A549 treated with AZD2906 at 1 μM for 4 hours (cell line): ENCODE measurements at places on chromosomes 4 and X. TPM values are rescaled to one million over a fixed set of nuclear protein-coding genes. Genes with fewer than 3 reads are reported as not detected.

SYNPO2 gene
- total RNA-seq = 0.56 to 0.98 TPM (median 0.94 TPM) in 5 replicates

FAM241A gene
- 0.83 to 0.93 TPM (median 0.85 TPM) in 5 replicates for total RNA-seq

RBM47 gene
- total RNA-seq = 24.1 to 31.9 TPM (median 29.2 TPM) in 5 replicates

GCNA gene
- 1.6 to 1.9 TPM (median 1.7 TPM) in 5 replicates for total RNA-seq

FGA gene
- 18.5 to 22.7 TPM (median 19.6 TPM) in 5 replicates for total RNA-seq

MAMLD1 gene
- total RNA-seq = 6.2 to 7.1 TPM (median 6.4 TPM) in 5 replicates

PIGA gene
- 8.0 to 12.0 TPM (median 8.7 TPM) in 5 replicates for total RNA-seq

ABLIM2 gene
- 4.9 to 10.3 TPM (median 7.8 TPM) in 5 replicates for total RNA-seq

SHROOM4 gene
- not detected in 5 replicates for total RNA-seq
